ENCODE measurements at places on chromosomes 3 and 15. TPM values are rescaled to one million over a fixed set of nuclear protein-coding genes. Genes with fewer than 3 reads are reported as not detected.

GRCh38 chr15:101049856-101050622 is 130.9 kb downstream of the LRRK1 start:
- DNase-seq: peak; percentile 21

NPTN gene
- total RNA-seq: 121 TPM

DNA sequence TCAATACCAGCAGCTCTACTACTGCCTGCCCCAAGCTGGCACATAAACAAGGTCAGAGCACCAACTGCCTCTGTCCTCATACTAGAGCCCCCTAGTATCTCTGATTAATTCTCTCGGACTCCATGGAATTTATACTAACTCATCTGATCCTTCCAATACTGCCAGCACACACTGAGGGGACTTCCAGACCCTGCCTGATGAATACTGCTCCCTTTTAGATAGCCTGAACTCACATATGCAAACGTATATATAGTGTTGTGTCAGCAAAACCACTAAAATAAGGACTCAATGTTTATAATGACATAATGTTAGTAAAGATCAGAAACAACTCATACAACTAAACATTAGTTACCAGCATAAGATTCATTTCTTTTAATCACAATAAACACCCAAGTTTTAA is 25.0 kb downstream of the CEP70 start:
- no peak for DNase-seq

GRCh38 chr3:159458010-159458409 is 530.6 kb upstream of the IL12A start:
- DNase-seq: no peak

DNA sequence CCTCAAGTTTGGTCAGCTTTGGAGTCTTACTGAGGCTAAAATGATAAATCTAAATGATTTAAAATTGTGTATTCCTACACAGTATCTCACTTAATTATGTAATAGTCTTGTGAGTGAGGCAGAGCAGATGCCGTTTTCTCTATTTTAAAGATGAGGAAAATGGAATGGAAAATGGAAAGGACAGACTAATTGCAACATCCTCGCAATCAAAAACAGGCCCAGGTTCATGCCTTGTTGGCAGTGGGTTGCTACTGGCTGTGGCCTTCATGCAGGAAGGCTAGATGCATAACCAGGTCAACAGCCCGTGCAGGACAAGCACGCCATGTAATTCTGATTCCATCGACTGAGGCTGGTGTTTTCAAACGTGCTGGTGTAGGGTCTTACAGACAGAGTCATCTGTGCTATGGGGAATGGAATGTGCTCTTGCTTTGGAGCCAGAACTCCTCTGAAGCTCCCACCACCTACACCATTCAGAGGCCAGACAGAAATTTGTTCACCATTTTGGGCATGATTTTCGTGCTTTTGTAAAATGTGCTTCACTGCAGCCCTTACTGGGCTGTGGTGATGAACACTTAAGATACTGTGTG is 37.9 kb downstream of the MLH1 start:
- peak; percentile 50 for DNase-seq

DNA sequence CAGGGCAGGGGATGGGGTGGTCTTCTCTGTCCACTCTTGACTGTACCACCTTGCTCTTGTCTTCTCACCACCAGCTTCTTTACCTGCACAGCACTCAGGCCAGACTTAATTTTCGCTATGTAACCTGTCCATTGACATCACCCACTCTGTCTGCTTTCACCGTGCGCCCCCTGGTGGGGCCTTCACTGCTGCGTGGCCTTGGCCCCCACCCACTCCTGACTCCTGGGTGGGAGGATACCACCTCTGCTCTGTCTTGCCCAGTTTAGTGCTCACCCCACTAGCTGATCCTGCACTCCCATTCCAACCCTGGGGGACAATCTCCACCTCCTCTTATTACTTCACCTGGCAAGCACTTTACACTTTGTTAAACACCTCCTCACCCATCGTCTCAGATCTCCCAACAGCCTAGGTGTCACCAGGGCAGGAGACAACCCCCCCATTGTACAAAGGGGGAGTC is 17.7 kb downstream of the PTH1R start:
- peak; percentile 69 for DNase-seq

GPD1L gene
- 58.8 TPM for total RNA-seq

GRCh38 chr15:70669006-70669602 is 94.3 kb downstream of the UACA start:
- no peak for DNase-seq

GRCh38 chr15:23647001-23647295 is 719 bp downstream of the MAGEL2 start:
- DNase-seq: no peak

DNA sequence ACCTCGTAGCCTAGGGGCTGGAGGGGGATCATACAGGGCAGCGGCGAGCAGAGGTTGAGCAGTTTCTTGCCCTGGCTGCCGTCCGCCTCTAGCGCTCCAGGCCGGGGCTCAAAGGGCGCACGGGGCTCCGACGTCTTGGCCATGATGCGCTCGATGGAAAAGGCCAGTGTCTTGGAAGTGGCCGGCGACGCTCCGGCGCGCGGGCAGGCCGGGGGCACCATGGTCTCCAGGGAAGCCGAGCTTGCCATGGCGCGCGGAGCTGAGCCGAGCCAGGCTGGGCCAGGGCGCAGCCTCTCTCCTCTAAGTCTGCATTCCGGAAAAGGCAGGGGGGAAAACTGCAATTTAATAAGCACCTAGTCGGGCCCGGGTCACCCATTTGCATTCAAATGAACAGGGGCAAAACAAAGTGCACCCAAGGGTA is 719 bp downstream of the FEZF2 start:
- DNase-seq: no peak

- no peak for DNase-seq
Measured at GRCh38 chr3:5489536-5489935, 302.0 kb downstream of the EDEM1 start.

DNA sequence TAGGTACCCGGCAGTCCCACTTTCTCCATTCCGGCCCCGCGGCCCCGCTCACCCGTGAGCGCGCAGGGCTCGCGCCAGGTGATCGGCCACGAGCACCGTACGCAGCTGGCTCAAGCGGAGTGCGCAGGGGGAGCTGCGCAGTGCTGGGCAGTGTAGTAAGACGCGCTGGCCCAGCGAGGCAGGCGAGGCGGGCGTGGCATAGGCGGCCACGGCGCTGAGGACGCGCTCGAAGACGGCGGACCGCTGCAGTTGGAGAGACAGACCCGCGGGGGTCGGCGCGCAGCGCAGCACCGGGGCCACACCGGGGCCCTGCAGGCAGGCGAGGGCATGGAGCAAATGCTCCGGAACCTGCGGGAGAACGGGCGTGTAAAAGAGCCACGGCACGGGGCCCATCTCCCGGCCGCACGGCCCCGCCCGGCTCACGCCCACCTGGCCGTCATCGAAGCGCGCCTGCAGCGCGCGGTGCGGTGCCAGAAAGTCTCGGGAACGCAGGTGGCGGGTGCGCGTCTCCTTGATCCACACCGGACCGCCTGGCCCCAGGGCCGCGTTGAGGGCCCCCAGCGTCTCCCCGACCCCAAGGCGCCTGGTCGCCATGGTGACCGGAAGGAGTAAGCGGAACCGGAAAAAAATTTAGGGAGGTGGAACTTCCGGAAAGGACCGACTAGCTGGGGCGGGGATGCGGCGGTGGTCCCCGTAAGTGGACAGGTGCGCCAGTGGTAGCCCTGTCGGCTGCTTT is at the start of gene DALRD3:
Gene DALRD3 (minus strand): TSS at position 610 of the 736 bp plus-strand sequence. CDS start 16 bp downstream, at position 594.
- peak; percentile 74 for DNase-seq

ZNF662 gene
- total RNA-seq: 8.7 TPM

EFCAB12 gene
- 8.8 TPM for total RNA-seq
